ENCODE measurements at places on chromosomes 4 and X.

- no peak for DNase-seq
Measured at GRCh38 chr4:8516061-8516573, 64.1 kb upstream of the GPR78 start.

DNA sequence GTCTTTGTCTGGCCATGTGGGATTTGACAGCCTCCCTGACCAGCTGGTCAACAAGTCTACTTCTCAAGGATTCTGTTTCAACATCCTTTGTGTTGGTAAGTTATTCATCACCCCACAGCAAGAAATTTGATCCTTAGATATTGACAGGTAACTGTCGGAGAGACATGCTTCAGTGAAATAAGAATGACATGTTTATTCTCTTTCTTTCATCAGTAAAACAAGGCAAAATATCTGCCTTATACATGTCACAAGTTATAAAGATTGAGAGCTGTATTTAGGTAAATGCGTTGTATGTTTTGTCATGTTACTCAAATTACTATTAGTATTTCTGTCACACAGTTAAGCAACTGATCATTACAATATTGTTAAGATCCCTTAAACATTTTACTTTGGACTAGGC lies 46.9 kb downstream of the SEPTIN11 start:
- no peak for DNase-seq

- no peak for DNase-seq
Measured at GRCh38 chr4:18321956-18322530, 300.5 kb upstream of the LCORL start.

DNA sequence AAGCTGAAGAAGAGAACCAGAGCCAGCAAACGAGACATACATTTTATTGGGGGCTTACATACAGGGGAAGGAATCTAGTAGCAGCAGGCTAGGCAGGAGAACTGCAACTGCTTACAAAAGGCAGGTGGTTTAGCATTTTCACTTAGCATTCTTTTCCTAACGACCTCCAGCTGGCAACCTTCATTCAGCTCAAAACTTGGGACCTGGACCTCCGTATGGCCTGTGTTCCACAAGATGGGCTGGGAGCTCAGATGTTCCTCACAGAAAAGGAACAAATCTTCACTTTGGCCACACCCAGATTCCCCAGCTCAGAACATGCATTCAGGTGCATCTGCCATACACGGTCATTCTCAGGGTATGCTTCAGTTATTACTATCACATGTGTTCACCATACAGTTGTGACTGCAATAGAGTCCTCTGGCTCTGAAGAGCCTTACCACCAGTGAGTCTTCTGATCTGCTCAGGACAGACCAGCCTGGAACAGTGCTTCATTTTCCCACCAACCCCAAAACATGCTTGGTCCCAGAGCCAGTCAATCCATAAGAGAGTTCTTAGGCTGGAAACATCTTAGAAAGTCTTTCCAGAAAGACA lies 29.6 kb upstream of the AP1AR start:
- DNase-seq, result no peak
